ENCODE measurements at places on chromosomes 11 and 22.

DNA sequence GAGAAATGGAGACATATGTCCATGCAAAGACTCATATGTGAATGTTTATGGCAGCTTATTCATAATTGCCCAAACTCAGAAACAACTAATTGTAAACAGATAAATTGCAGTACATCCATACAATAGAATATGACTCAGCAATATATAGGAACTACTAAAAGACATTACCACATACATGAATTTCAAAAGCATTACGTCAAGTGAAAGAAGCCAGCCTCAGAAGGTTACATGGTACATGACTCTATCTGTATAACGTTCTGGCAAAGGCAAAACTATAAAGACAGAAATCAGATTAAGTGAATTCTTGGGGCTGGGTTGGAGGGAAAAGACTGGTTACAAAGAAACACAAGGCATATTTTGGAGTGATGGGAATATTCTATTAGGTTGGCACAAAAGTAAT, 7.2 kb downstream of the KCTD21 start:
- DNase-seq, result no peak

DNA sequence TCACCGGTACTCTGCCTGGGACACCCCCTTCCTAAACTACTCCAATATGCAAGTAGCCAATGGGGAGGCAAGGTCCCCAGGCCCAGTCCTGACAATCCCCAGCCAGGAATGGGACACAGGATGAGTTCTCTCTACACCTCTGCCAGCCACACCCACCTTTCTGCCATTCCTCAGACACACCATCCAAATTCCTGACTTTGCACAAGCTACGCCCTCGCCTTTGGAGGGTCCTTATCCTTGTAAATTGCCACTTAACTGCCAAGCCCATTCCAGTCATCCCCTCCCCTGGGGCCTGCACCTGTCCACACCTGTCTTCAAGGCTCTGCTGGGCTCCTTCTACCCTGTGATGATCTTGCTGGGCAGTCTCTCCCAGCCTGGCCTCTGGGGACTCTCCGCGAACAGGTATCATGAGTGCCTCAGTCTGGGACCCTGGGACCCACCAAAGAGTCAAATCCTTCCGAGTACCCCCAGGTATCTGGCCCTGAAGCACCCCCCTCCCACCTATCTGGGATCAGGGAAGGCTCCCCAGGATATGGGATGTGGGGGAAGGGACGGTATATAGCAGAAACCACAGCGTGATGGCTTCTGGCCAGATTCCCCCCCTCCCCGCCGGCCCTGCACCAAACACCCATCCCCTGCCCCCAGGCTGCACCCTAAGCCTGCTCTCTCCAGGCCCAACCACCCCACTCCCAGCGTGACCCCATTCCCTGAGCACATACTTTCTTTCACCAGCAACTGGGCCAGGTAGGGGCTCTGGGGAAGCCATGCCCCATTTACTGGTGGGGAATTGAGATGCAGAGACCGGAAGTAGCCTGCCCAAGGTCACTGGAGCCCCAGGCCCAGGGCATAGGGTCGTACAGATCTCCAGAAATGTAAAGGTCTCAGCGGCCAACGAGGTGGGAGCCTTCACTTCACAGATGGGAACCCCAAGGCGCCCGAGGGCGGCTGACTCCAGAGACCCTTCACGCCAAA, 806 bp downstream of the ARAP1 start:
- no peak for DNase-seq

DNA sequence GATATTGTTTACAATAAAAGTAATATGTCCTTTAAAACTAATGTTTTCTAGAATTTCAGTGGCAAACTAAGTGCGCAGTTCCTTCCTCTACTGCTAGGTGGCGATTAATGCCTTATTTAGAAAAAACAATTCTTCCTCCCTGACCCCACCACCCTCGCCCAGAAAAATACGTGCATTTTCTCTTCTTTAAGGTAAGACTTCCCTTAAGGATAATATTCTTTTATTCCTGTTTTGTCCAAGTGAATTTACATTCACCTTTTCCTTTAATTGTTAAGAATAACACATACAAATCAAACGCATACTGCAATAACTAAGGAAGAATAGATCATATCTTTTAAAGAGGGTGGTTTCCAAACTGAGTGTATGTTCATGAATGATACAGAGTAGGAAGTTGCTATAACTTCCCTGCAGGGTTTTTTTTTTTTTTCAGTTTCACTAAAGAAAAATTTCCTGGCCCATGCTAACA, 17.0 kb upstream of the PSMA1 start:
- no peak for DNase-seq

DNA sequence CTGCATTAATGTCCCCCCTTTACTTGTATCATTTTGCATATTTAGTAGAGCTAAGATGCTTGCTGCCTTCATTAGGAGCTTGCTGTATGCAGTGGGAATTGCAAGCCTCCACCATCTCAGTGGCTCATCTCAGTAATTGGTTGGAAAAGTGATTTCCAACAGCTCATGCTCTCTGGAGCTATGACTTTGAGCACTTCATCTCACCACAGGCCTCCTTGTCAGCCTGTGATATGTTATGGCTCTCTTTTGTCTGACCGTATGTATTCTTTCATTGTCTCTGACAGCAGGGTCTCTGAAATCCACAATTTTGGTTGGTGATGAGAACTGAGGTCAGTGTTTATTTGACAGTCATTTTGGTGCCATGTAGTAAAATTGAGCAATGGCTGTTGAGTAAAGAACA, 345.1 kb downstream of the FAT3 start:
- DNase-seq, result no peak

- DNase-seq, result peak; percentile 98
These were observed at the start of the genes ACO2 and PHF5A for GRCh38 chr22:41468381-41469217. Gene ACO2, plus strand, starts transcription at chr22:41469117. Its CDS starts 30 bp downstream, at chr22:41469147. Gene PHF5A, minus strand, starts transcription at chr22:41468692. Its CDS starts 39 bp downstream, at chr22:41468653.

DNA sequence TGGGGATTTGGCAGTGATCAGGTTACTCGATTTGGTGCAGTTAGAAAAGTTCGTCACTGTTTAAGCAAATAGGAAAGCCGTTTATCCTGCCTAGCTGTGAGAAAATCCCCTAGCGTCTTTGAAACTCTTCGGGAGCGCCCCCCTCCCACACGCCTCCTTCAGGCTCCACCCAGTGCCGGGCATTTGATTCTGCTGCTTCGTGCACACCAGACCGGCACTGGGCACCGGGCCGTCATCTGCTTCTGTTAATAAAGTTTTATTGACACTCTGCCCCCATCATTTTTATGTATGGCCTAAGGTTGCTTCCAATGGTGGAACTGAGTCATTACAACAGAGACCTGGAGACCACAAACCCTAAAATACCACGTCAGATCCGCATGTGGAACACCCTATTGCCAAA, 50.9 kb downstream of the IGF2 start:
- DNase-seq, result no peak

DNA sequence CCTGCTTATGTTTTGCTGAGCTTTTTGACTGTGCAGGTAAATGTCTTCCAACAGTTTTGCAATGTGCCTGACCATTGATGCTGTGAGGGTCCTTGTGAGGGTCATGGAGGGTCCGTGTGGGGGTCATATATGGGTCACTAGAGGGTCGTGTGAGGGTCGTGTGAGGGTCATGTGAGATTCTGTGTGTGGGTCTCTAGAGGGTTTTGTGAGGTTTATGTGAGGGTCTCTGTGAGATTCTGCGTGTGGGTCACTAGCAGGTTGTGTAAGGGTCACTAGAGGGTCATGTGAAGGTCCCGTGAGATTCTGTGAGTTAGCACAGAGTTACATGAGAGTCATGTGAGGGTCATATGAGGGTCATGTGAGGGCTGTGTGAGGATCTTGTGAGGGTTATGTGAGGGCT, 263.9 kb upstream of the B3GAT1 start:
- no peak for DNase-seq

- no peak for DNase-seq
These were observed 31.5 kb downstream of the KIAA0930 start for GRCh38 chr22:45208993-45209838.

DNA sequence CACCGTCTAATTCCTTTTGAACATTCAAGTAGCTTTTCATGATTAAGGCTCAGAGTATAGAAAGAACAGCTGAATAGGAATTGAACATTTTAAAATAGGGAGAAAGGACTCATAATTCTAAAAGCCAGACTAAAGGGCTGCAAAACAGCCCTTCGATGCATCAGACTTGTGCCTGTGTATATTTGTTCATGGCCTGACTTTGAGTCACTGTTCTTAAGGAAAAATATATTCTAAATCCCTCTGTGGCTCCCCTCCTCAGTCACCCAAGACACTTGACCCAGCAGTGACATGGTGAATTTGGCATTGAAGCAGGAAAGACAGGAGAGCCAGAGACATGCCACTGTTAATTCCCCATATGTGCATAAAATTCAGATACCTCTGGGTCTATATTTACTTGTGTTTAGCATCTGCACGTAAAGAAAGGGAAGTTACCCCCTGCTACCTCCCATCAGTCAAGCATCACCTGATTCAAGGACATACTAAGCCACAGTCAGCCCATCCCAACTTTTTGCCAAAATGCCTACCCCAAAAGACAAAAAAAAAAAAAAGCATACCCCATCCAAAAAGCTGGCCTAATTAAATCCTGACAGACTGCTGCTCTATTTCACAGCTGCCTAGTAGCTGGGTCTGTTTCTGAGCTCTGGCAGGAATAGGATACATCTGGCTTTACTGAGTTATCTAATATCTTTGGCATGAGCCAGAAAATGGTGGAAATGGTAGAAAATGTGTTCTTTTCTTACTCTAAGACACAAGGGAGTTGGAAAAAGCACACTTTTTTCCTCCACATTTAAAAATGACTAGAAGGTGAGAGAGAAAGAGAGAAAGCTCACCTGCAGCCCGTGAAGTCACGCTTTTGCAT, 93.5 kb downstream of the COMMD9 start:
- no peak for DNase-seq

DNA sequence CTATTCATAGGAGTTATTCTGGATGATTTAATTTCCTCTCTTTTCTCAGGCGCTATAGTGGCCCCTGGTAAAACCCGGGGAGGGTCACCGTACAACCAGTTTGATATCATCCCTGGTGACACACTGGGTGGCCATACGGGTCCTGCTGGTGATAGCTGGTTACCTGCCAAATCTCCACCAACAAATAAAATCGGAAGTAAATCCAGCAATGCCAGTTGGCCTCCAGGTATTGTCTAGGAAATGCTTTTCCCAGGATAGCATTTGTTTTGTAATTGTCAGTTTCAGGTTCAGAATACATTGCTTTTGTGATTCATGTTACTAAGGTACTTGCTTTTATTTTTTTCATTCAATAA, 35.6 kb upstream of the ADSL start:
- no peak for DNase-seq

Measured in mesothelial cell of epicardium (in vitro differentiated cells).